Stimulated activated CD8-positive, alpha-beta memory T cell treated with anti-CD3 and anti-CD28 coated beads, Interleukin-7, amount 100 ng/mL, for 48 hours (primary cell): ENCODE measurements at places on chromosomes 12 and 14.

- no peak for DNase-seq
Observed at GRCh38 chr14:100288382-100289185, 17.7 kb downstream of the SLC25A29 start.

DNA sequence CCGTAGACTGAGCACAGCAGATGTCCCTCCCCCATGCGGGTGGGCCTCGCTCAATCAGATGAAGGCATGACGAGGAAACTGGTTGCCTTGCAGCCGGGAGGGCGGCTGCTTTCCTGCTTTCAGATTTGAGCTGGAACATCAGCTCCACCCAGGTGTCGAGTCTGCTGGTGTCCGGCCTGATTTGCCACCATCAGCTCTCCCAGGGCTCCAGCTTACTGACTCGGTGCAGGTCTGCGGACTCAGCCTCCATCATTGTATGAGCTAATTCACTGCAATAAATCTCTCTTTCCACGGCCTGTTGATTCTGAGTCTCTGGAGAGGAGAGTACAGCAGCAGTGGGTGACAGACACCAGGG, 156.2 kb downstream of the KIF26A start:
- no peak for DNase-seq

GRCh38 chr12:114841557-114842251, 157.7 kb upstream of the TBX3 start:
- DNase-seq: no peak

DNA sequence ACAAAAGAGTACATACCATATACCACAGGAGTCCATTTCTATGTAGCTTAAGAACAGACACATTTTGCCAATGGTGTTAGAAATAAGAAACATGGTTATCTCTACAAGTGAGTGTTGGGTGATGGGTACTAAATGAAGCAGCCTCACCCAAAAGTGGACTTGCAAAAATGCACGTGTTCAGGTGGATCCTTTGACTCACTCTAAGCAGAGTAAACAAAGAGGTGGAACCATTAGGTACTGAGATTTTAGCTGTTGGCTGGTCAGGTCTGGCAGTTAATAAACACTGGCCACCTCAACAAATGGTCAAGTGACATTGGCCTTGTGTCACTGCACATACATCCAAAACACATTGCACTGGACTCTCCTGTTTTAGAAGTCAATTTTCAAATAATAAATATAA, 27.6 kb downstream of the EVL start:
- DNase-seq: no peak

DNA sequence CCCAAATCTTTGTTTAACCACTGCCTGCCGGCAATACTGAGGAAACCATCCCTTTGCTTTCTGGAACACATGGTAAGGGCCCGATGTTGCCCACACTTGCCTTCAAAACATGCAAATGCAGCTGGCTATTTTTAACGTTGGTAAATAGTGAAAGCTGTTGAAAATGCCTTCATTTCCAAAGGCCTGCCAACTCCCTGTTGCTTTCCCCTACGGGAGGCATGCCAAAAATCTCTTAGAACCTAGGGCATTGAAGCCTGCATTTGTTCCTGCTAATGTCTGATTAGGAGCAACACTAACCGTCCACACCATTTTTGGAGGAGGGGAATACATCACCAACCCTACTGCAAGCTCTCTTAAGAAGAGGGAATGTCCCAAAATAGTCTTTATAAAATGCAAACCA, 152.6 kb upstream of the NOS1 start:
- no peak for DNase-seq

- no peak for DNase-seq
Observed at GRCh38 chr14:67673451-67673850, 981 bp downstream of the VTI1B start.

- DNase-seq: no peak
Observed at GRCh38 chr14:87491816-87492215, 501.2 kb downstream of the GALC start.

GRCh38 chr12:8562310-8562709, 21.6 kb upstream of the CLEC4E start:
- DNase-seq: no peak

DNA sequence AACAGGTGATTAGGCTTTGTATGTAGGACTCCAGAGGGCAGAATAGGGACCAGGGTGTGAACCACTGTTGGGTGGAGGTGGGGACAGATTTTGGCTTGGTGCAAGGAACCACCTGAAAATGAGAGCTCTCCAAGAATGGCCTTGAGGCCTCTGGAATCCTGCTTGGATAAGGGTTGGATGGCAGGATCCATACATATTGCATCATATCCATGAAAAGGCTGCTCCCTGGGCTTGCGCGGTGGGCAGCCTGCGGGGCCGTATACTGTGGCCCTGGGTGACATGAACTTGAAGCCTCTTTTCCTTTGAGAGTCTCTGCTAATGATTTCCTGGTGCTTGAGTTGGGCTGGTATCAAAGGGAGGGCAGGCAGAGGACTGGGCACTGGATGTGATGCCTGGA, 1.3 kb upstream of the SLC10A1 start:
- no peak for DNase-seq

DNA sequence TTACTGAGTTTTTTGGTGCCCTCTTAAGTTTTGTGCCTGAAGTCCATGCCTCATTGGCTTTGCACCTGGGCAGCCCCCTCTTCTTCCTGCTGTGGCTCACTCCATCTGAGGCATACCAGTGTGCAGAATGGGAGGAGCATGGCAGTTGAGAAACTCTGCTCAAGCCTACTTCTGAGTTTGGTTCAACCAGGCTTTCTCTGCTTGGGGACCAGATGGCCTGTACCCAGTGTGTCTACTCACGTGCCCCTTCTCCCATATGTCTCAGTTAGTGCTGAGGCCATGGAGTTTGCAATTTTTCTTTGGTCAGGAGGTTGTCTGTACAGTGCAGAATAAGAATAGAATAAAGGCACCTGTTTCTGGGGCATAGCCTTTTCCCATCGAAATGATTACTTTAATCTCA, 383.3 kb upstream of the DDHD1 start:
- DNase-seq: no peak

DNA sequence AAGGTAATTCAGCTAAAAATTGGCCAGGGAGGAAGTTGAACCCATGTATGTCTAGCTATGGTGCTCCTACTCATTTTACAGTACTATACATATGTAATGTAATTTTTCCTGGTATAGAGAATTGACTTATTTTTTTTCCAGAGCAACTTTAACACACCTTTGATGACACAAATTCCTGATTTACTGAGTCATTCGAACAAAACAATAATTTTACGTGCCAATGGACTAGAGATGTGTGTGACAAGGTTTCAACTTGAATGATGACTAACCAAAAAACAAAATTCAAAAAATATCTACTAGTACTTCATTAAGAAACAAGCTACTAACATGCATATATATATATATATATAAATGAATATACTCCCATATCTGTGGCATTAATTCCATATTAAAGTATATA, 180.5 kb downstream of the KITLG start:
- no peak for DNase-seq

- no peak for DNase-seq
Observed at GRCh38 chr14:80323038-80323665, 111.8 kb upstream of the DIO2 start.
